ENCODE measurements at places on chromosomes 2 and 18. TPM values are rescaled to one million over a fixed set of nuclear protein-coding genes. Genes with fewer than 3 reads are reported as not detected.

GRCh38 chr2:1591978-1592907 is 152.1 kb downstream of the PXDN start:
- DNase-seq = peak; percentile 90

UGT1A8 gene
- not detected for total RNA-seq

CYS1 gene
- total RNA-seq = 16.3 TPM

MARCHF4 gene
- total RNA-seq = 0.05 TPM
